ENCODE measurements at places on chromosomes 1 and 21.

GRCh38 chr1:220702733-220703270 is 12.6 kb downstream of the C1orf115 start:
- DNase-seq, result no peak

DNA sequence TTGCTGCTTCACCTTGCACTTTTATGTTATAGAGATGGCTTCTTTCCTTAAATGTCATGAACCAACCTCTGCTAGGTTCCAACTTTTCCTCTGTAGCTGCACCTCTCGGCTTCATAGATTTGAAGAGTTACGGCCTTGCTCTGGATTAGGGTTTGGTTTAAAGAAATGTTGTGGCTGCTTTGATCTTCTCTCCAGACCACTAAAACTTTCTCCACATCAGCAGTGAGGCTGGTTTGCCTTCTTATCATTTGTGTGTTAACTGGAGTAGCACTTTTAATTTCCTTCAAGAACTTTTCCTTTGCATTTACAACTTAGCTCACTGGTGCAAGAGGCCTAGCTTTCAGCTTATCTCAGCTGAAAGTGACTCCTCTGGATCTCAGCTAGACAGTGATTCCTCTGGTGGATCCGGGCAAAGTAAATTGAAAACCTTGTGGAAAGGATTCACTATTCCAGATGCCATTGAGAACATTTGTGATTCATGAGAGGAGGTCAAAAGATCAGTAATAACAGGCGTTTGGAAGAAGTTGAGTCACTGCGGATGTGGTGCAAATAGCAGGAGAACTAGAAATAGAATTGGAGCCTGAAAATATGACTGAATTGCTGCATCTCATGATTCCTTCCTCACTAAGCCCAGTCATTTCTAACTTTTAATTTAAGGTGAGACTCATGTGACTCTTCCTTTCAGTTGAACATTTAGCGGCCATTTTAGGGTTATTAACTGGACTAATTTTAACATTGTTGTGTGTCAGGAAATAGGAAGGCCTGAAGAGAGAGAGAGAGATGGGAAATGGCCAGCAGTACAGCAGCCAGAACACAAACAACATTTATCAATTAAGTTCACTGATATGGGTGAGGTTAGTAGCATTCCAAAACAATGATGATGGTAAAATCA is 16.2 kb upstream of the RGS1 start:
- DNase-seq, result no peak

GRCh38 chr1:174892016-174892415 is 107.7 kb upstream of the CACYBP start:
- no peak for DNase-seq

- DNase-seq, result no peak
Observed at GRCh38 chr1:50700621-50701020, 259.4 kb downstream of the FAF1 start.

- no peak for DNase-seq
Observed at GRCh38 chr1:24465638-24466037, 37.0 kb upstream of the RCAN3 start.

DNA sequence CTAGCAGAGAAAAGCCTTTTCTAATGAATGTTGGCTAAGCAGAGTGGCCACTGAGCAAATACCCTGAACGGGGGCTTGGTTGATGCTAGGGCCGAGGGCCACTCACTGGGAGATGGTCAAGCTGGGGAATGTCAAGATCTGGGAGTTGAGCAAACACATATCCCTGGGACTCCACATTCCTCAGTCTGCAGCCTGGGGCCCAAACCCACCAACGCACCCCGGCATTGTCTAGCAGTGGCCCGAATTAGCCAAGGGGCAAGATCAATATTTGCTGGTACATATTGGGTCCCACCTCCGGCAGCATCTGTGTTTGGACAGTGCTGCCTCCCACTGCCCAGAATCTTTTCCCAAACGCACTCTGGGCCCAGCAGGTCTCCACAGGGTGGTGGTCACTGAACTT is 144.1 kb downstream of the TRABD2B start:
- DNase-seq, result no peak

GRCh38 chr1:205474571-205474970 is 18.7 kb upstream of the BLACAT1 start:
- no peak for DNase-seq

GRCh38 chr21:15330872-15331271 is 266.1 kb upstream of the NRIP1 start:
- DNase-seq, result no peak

DNA sequence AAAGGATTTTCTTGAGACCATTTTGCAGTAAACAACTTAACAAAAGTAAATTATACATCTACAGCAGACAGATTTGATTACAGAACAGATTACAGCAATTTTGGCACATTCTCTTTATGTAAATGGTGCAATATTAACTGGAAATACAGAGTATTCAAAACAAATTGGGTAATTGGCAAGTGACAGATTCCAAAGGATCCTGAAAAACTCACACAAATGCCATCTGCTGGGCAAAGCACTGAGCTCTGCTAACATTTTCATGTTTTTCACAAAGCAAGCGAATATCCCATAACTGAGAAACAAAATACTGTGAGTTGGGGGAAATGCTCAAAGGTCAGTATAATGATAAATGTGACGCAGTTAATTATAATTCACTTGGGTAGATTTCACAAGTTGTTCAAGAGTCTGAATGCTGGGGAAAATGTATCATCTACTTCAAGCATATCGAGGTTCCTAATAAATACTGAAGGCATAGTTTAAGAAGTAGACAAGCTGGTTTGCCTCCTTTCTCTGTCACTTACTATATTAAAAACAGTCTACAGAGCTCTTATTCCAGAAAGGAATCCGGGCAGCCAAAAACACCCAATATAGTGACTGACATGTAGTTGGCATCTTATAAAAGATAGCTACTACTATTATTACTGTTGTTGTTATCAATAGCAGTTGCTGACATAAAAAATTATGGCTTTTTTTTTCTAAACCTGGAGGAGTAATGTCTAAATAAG is 75.8 kb upstream of the SDC3 start:
- no peak for DNase-seq

DNA sequence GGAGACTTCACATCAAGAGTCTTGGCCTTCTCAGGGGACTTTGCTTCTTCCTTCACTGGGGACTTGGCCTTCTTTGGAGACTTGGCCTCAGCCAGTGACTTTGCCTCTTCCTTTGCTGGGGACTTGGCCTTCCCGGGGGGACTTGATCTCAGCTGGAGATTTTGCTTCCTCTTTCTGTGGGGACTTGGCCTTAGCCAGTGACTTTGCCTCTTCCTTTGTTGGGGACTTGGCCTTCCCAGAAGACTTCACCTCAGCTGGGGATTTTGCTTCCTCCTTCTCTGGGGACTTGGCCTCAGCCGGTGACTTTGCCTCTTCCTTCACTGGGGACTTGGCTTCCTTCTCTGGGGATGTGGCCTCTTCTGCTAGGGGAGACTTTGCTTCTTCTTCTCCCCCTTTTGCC is 13.5 kb upstream of the CD2 start:
- no peak for DNase-seq

DNA sequence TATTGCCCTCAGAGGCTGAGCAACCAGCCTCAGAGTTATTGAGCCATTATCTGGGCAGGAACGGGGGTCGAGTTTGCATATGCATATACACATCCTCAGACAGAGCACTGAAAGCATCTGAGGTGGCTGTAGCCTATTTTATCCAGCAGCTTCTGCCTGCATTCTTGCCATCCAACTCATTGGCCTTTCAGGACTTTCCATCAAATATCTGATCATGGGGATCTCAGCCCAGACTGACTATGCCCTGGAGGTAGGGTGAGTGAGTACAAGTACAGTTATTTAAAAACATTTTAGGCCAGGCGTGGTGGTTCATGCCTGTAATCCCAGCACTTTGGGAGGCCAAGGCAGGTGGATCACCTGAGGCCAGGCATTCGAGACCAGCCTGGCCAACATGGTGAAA is 1.8 kb upstream of the MTF1 start:
- no peak for DNase-seq

All from HuH-7.5 (cell line).